ENCODE measurements at places on chromosomes 13 and 19.

DNA sequence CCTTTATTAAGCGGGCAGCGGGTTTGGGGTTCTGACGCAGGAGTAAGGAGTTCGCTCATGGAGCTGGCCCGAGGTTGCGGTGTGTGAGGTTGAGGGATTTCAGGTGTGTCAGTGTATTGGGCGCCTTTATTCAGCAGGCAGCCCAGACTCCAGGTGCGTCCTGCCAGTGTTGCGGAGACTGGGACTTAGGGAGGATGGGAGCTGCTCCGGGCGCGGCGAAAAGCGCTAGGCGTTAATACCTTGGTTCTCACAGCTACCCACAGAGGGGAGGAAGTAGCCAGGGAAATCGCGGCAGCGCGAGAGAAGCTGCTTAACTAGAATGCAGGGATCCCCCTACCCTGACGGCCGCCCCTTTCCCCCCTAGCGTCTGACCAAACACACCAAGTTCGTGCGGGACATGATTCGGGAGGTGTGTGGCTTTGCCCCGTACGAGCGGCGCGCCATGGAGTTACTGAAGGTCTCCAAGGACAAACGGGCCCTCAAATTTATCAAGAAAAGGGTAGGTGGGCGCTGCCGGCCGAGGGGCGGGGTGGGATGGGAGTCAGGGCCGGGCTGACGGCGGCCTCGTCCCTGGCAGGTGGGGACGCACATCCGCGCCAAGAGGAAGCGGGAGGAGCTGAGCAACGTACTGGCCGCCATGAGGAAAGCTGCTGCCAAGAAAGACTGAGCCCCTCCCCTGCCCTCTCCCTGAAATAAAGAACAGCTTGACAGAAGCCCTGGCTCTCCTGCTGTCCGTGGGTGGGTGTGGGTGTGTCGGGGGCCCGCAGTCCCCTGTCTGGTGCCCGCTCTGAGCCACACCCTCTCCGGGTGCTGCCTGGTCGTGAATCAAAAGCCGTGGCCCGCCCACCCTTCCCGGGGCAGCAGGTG lies 1.1 kb downstream of the RPL36 start:
- no peak for DNase-seq

DNA sequence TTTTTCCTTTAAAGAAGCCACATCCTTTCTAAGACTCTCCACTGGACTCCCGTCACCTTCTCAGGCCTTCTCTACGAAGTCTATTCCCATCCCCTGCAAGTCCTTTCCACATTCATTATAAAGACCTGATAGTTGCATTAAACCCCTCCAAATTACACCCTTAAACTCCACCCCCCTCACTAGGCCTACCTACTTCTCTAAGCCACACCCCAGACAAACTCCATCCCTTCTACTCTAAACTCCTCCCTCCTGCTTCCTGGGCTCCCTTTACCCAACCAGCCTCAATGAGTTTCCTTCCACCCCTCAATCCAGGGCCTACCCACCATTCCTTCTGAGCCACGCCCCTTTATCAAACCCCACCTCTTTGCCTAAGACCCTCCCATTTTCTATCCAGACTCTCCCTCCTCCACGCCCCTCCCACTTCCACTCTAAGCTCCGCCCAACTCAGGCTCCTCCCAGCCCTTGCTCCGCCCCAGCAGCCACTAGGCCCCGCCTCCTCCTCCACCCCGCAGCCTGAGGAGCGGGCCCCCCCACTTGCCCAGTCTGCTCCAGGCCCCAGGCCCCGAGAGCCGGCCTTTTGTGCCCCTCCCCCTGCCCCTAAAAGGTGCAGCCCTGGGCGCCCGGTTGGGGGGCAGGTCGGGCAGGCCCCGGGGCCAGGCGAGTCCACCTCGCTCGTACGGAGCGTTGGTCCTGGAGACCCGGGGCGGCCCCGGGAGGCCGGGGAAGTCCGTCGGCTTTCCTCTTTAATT lies 424 bp downstream of the FIZ1 start:
- DNase-seq = peak; percentile 44

GRCh38 chr13:62906896-62907295 lies 1491.2 kb upstream of the PCDH20 start:
- DNase-seq = no peak

- no peak for DNase-seq
These were observed 462.9 kb downstream of the ITGBL1 start for GRCh38 chr13:101915331-101915730.

DNA sequence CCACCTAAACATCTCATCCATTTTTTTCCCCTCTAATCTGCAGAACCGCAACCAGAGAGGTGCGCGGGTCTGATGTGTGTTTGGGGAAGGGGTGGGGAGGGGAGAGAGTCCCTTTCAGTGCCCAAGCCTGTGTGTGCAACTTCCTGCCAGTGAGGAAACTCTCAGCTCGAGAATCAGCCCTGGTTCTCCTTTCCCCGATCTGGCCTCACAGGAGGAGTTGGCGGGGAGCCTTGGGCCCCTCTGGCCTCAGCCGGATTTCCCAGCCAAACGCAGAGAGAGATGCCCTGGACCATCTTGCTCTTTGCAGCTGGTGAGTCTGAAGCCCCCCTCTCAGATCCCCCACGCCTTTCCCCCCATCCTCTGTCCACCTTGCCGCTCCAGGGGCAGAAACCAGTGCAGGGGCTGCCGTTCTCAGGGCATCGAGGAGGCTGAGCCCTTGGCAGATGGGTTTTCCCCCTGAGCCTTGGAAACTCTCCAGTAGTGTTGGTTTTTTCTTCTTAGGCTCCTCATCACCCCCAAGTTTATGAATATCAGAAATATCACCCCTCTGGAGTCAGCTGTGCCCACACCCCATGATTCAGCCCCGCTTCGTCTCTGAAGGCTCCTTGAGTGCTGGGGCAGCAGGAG lies at the start of gene C19orf38:
TSS of gene C19orf38 (plus strand) at position 186 of the 627 bp plus-strand sequence. CDS start at position 280, 94 bp downstream.
- no peak for DNase-seq

DNA sequence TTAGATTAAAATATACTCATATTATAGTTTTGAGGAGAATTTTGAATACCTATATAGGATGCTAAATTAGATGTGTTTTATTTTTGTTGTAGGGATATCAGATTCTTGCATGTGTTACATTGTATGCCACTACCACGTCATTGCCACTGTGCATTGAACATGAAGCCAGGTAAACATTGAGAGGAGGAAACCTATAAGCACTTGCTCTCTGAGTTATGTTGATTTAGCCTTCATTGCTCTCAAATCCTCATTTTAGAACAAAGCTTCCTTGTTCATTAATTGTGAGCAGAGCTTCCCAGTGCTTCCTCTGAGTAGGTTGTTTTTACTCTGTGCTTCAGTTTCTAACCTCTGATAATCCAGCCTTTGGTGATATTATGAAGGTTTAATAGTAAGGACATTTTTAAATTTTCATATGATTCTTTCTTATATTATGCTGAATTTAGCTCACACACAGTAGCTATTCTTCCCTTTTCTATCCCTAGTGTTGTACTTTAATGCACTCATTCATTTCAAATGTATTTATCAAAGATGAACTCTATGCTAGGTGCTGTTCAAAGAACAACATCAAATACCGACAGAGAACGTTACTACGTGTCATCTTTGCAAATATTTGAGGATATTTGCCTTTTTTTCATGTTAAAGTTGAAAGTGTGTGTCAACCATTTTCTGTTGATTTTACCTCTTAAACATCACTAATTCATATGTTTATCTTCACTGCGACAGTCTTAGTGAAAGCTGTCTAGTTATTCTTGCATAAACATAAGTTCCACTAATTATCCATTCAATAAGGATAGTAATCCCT lies 1448.0 kb upstream of the MIR17HG start:
- no peak for DNase-seq

GRCh38 chr19:18396471-18397241 lies 766 bp downstream of the LRRC25 start:
- DNase-seq = no peak
